Left hindlimb (tissue), 1 donor: ENCODE measurements at places on chromosomes 16 and 17.

GRCh38 chr17:6452471-6453266 is 8.4 kb downstream of the PIMREG start:
- DNase-seq: no peak

- DNase-seq: no peak
Observed at GRCh38 chr17:13502263-13502662, 99.5 kb downstream of the HS3ST3A1 start.

- DNase-seq: no peak
Observed at GRCh38 chr17:19000531-19001325, 3.8 kb downstream of the FAM83G start.

- DNase-seq: no peak
Observed at GRCh38 chr16:6977291-6977690, 355.4 kb upstream of the RBFOX1 start.
